ENCODE measurements at places on chromosomes 6 and 20.

DNA sequence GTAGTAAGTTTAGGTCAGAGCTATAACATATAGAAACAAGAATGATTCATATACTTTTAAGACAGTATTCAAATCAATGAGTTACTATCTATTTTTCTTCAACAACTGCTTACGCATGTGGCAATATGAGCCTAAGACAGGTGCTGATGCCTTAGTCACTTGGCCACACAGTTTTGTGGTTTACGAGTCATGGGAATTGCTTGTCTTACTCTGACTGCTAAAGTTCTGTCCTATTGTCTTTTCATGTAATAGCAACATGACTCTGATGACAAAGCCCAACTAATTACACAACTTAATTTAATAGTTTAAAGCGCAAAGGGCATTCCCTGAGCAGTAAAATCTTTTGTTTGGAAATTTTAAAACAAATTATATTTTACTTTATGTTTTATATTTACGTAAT lies 159.3 kb upstream of the CENPW start:
- DNase-seq: peak; percentile 75

DNA sequence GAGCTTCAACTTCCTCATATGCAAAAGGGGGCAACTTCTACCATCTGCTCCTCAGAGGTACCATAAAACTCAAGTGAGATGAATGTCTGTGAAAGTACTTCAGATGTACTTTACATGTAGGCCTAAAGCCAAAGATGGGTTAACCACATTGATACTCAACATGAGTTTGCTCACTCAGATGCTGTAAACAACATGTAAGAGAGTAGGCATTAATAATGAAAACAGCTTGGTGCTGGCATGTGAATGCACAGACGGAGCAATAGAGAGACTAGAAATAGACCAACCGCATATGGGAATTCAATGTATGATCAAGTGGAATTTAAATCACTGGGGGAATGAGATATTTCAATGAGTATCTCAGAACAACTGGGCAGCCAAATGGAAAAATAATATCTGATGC lies 143.8 kb upstream of the CDYL start:
- DNase-seq: no peak

DNA sequence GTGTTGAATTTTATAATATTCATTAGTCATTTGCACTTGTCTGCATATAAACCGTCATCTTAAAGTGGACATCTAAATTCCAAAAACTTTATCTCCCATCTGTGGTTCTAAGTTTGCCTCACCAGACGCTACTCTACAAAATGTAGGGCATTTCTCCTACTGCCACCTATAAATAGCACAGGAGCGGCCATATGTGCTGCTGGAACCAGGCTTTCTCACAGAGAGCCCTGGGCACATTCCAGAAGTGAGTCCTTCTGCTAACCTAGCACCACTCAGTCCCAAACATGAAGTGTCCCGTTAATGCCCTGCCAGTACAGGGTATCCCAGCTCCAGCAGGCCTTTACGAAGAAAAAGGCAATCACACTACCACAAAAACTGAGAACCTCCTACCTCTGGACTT lies 153.7 kb downstream of the TMEM242 start:
- no peak for DNase-seq

DNA sequence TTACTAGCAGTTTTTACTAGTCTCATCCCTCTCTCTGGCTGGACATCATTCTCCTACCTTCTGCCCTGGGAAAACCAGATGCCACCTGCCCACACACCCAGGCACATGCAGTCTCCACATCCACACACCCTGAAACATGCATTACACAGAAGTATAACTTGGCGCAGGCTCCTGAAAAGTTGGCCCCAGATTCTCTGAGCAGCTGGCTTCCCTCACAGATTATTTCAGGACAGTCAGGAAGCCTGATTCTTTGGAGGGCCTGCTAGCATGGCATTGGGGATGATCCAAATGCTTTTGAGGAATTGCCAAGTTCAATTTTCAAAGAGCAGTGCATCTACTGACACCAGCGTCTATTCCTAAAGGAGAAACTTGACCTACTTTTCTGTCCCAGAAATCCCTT lies 27.8 kb upstream of the KIF16B start:
- DNase-seq: no peak

DNA sequence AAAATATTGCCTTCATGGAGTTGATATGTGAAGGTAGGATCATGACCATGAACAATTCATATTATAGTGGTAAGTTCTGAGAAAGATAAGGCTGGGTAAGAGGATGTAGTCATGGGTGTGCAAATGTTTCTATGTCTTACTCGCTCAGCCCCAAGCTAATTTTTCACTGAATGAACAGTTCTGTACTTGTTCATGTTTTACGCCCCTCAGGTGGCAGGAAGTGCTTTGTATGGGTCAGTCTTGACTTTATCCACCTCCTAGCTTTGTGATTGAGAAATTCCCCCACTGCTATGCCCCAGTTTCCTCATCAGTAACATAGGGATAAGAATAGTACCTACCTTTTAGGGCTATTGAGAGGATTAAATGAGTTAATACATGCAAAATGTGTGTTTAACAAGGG lies 148.2 kb upstream of the KCNG1 start:
- no peak for DNase-seq

GRCh38 chr6:116476002-116476678 lies 15.0 kb downstream of the CALHM6 start:
- DNase-seq: no peak

GRCh38 chr20:13131688-13132087 lies 89.4 kb upstream of the ISM1 start:
- no peak for DNase-seq

DNA sequence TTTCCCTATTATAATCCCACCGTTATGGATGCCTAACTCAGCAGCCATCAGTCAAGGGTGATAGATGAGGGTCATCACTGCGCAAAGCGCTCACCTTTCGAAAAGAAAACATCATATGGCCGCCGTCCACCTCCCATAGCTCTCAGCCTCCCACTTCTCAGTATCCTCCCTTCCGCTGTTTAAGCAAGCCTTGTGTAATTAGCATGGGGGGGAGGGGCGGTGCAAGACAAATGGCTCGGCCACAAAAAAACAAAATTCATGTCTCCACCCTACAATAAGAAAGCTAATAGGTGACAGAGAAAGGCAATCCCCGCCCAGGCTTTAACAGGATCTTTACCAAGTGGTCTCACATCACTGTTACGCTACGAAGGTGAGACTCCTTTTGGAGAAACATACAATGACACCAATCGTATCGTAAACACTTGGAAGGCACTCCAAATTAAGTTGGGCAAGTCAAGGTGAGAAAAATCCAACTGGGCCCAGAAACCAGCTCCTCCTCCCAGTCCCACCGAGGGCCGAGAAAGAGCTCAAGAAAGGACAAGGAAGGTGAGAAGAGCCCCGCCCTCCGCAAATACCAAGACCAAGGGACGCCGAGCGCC lies 645 bp downstream of the DDX39B start:
- peak; percentile 71 for DNase-seq

DNA sequence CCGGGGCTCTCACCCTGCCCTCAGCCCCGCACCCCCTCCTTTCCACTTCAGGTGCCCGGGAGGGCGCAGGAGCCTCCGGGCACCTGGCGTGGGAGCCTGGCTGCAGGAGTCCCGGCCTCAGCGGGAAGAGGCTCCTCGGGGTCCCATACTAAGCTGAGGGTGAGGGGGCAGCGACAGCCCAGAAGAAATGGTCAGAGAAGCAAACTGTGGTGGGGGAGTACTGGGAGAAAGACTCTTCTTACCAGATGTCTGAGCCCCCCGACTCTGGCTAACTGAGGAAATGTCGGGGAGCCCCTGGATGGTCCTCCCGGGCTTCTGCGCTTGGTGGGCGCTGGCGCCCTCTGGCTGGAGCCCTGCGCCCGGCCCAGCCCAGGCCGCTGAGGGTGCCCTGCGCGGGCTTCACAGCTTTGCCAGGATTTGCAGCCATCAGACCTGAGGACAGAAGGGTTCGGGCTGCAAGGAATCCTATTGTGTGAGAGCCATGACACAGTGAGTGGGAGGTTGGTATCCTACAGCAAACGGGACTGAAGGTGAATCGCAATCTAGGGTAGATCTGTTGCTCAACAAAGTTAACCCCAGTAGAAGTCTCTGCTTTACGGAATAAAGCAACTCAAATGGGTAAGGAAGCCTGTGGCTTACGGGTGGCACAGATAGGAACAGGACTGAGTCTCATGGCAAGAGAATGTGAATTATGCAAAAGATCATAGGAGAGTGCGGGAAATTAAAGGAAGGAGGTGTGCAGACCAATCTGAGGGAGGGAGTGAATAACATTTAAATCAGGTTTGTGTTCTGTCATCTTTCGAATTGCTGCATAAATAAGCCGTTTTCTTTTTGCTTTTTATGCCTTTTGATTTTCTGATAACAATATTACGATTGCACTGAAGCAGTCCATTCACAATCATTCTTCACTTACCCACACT lies 639 bp upstream of the RCAN2 start:
- peak; percentile 48 for DNase-seq

- DNase-seq: peak; percentile 85
Observed at GRCh38 chr6:56714982-56715456, 72.3 kb upstream of the DST start.

DNA sequence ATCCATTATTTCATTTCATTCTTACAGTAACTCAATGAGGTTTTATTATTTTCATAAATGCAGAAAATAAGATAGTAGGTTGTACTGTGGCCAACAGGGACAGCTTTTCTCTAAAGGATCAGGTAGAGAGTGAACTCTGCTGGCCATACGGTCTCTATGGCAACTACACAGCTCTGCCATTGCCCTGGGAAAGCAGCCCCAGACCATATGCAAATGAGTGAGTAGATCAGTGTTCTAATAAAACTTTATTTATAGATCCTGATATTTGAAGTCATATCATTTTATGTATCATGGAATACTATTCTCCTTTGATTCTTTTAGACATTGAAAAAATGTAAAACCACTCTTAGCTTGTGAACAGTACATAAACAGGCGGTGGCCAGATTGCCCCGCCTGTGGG lies 192.5 kb upstream of the RREB1 start:
- DNase-seq: no peak

- no peak for DNase-seq
Observed at GRCh38 chr20:56350842-56351241, 7.9 kb upstream of the FAM210B start.

GRCh38 chr6:146700078-146700686 lies 101.4 kb downstream of the ADGB start:
- peak; percentile 46 for DNase-seq

GRCh38 chr6:85412911-85413430 lies 36.9 kb upstream of the NT5E start:
- DNase-seq: no peak

- peak; percentile 98 for DNase-seq
Observed at GRCh38 chr6:56938649-56939191, 16.2 kb upstream of the BEND6 start.

- no peak for DNase-seq
Observed at GRCh38 chr6:135692426-135692825, 159.1 kb upstream of the PDE7B start.

DNA sequence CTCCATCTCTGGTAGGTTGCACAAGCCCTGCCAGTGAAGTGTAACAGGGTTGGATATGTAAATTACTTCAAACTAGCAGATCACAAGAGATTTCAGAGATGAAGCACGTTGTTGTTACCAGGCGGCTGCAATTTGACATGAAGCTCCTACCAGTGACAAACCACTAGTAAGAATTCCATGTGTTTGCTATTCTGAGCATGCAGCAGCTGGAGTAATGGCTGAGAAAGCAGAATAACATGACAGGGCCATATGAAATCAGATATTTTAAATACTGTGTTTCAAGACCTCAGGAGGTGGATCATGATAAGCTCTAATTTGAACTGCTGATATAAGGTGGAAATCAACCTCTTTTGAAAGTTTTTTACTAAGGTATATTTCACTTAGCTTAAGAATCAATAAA lies 11.4 kb downstream of the RIN2 start:
- DNase-seq: no peak

GRCh38 chr6:89974834-89975233 lies 80.6 kb downstream of the GJA10 start:
- no peak for DNase-seq

- no peak for DNase-seq
Observed at GRCh38 chr6:19603721-19604120, 233.4 kb upstream of the ID4 start.

- DNase-seq: no peak
Observed at GRCh38 chr6:139262519-139263300, 29.1 kb downstream of the TXLNB start.

- DNase-seq: no peak
Observed at GRCh38 chr6:31574106-31575061, 981 bp upstream of the TNF start.

DNA sequence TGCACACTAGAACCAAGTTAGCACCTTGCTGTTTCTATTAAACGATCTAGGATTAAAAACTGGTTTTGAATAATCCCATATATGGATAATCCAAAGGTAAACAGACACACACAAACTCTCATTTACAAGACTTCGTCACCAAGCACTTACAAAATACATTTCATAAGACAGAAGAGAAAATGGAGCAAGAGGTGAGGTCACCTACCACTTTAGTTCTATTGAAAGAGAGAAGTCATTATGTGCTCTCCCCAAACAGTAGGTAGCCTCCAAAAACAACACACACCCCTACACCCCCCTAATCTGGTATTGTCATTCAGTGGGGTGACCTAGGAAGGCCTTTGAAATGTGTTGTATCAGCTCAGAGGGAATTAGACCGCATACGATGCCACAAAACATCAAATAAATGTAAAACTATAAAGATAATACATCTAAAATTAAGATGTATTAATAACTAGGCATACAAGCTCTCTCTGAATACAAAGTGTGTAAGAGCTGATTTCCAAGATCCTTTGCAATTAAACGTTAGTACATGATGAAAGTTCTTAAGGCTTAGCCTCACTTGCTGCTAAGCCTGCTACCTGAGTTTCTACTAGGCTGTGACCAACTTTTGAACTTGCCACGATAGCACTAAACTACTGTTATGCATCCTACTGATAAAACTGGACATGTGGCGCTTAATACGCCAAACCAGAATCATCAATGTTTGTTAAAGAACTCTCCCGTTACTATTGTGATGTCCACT lies 1.6 kb downstream of the SRPK1 start:
- DNase-seq: no peak

- DNase-seq: no peak
Observed at GRCh38 chr6:22657352-22657980, 88.1 kb downstream of the HDGFL1 start.

GRCh38 chr20:9427430-9428291 lies 86.7 kb upstream of the LAMP5 start:
- no peak for DNase-seq

- DNase-seq: no peak
Observed at GRCh38 chr6:41375598-41376151, 40.3 kb downstream of the NCR2 start.

GRCh38 chr20:31770243-31770642 lies 31.2 kb downstream of the TPX2 start:
- DNase-seq: no peak

DNA sequence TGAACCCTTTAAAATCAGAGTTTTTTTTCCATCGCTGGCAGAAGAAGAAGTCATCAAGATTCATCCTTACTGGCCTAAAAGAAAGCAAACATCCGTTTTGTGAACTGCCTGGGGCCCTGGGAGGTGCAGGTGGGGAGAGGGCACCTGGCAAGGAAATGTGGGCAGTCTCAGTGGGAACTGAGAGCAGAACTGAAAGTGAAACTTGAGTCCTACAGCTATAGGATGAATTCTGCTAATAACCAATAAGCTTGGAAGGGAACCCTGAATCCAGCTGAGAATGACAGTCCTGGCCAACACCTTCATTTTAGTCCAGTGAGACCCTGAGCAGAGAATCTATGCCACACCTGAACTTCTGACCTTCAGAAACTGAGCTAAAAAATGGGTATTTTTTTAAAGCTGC lies 130.1 kb upstream of the ASCC3 start:
- DNase-seq: no peak

Data from Caki2 (cell line).